ENCODE measurements at places on chromosomes 12 and 14. TPM values are rescaled to one million over a fixed set of nuclear protein-coding genes. Genes with fewer than 3 reads are reported as not detected.

Gene TMEM121
- 0.65 TPM for total RNA-seq

Gene INSM2
- total RNA-seq = 0.08 TPM

Gene GAS2L3
- 6.8 TPM for total RNA-seq

Gene RAPGEF3
- total RNA-seq = 44.1 TPM

DNA sequence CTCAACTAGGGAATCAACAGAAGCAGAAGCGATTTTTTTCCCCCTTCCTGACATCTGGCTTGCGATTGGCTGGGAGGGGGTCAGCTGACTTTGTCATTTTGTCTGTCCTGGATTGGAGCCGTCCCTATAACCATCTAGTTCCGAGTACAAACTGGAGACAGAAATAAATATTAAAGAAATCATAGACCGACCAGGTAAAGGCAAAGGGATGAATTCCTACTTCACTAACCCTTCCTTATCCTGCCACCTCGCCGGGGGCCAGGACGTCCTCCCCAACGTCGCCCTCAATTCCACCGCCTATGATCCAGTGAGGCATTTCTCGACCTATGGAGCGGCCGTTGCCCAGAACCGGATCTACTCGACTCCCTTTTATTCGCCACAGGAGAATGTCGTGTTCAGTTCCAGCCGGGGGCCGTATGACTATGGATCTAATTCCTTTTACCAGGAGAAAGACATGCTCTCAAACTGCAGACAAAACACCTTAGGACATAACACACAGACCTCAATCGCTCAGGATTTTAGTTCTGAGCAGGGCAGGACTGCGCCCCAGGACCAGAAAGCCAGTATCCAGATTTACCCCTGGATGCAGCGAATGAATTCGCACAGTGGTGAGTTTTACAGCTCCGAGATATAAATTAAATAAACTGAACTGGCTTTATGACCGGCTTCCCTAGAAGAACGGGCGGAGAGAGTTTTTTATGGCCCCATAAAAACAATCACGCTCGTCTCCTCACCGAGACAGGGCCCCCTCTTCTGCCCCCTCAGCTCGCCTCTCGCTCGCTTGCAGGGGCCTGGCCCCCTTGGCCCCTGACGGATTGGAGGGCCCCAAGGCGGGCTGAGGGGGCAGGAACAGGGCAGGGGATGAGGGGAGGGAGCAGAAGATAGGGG is at the start of gene HOXC6:
Gene HOXC6, plus strand, starts transcription at position 127 of the 888 bp plus-strand sequence. Its CDS starts 82 bp downstream, at position 209.
- DNase-seq = peak; percentile 59

GRCh38 chr14:40414386-40414785 is 982.2 kb upstream of the FBXO33 start:
- no peak for DNase-seq

GRCh38 chr14:104705340-104706047 is 16.1 kb downstream of the INF2 start:
- no peak for DNase-seq

DNA sequence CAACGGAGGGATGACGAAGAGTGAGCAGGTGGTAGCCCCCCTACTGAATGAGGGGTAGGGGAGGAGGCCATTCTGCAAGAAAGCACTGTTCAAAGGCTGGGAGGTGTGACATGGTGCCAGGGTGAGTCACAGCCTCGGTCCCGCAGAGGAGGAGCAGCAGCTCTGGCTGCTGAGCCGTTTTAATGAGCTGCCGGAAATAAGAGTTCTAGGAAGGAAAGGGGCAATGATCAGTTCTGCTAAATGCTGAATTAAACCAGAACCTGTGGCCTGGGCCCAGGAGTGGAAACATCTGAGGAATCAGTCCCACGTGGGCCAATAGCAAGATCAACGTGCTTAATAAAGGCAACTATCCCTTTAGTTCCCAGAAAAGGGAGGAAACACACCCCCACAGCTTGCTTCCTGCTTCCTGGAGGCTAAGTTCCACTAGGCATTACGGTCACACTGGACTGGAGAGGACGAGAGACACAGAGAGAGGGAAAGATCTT is 3.6 kb downstream of the ABCD4 start:
- DNase-seq = peak; percentile 34

DNA sequence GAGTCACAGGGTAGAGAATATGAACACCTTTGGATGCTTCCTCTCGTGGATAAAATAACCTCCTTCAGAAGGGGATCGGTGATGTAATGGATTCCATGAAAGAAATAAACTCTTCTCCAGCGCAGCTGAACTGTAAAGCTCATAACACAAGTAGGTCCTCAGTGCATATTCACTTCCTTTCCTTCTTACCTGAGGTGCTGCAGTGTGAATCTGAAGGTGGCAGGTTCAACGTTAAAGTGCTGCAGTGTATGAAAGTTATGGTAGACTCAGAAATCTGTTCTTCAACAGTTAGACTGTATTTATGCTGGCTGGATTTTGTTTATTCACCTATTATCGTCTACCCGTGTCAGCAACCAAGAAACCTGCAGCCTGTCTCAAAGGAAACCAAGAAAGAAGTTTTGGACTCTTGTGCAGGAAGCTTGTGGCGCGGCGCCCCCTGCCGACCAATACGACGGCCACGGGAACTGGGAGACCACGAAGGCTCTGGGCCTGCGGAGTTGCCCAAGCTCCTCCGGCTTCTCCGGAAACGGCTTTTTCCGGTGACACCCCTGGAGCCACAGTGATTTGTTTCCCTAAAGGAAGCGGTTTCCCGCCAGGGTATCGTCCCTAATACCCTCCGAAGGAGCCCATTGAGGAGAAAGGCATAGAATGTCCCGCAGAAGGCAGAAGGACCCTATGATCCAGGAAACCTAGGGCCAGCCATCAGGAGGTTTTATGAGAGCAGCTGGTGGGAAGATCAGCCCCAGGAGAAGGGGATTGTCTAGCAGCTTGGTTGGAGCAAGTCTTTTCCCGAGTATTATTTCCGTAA is 17.6 kb upstream of the RNASE3 start:
- DNase-seq = peak; percentile 56

- DNase-seq = no peak
Measured at GRCh38 chr12:70719071-70719470, 81.8 kb upstream of the PTPRB start.

DNA sequence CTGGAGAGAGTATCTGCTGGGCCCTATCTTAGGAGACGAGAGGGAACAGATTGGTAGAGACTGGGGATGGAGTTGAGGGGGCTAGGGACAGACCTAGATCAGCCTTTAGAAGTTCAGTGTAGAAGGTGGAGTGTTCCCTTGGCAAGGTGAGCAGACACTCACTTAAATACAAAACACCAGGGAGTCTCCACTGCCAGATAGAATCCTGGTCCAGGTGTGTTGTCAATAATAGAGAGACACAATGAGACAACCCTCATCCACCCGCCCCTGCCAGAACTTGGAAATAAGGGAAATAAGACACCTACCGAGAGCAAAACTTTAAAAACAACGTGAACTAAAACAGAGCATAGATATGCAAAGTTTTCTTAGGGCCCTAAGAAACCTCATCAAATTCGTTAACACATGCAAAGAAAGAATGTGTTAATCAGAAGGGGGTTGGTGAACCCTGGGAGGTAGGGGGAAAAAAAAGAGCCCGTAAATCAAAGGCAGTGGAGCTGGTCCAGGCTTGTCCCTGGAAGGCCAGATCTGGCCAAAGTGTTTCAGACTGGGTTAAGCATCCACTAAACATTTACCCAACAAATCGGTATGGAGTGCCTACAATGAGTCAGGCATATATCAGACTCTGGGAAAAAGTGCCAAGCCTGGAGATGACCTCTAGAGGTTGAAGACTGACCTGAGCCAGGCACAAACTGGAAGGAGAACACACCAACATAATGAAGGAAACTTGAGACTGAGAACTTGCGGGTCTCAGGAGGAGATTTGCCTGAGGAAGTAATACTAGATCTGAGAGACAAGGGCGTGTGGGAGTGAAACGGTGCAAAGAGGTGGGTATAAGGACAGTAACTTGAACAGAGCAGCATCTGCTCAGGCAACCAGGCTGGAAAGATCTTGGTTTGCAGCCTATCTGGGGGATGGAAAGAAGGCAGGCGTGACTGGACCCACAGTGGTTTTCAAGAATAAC is 37.0 kb upstream of the OTX2 start:
- DNase-seq = no peak

- DNase-seq = no peak
Measured at GRCh38 chr14:22713631-22713950, 52.9 kb upstream of the OXA1L start.

- DNase-seq = no peak
Measured at GRCh38 chr14:69886453-69887242, 7.4 kb downstream of the SMOC1 start.

DNA sequence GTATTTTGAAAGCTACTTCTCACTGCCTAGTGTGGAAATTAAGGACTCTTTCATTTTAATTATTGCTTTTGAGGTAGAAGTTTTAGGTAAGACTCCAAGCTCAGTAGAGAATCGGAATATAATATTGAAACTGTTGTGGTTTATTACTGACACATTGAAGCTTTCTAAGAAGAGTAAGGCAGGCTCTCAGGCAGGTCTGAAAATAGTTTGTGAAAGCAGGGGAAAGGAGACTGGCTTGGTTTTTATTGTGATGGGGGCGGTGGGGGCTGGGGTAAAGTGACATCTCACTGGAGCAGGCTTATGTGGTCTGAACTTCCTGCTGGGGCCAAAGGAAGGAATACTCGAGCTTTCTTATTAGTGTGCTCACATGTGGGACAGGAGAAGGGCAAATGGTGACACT is 79.5 kb downstream of the OTOGL start:
- DNase-seq = no peak

GRCh38 chr14:99562856-99563748 is 40.9 kb downstream of the CCDC85C start:
- DNase-seq = peak; percentile 84

DNA sequence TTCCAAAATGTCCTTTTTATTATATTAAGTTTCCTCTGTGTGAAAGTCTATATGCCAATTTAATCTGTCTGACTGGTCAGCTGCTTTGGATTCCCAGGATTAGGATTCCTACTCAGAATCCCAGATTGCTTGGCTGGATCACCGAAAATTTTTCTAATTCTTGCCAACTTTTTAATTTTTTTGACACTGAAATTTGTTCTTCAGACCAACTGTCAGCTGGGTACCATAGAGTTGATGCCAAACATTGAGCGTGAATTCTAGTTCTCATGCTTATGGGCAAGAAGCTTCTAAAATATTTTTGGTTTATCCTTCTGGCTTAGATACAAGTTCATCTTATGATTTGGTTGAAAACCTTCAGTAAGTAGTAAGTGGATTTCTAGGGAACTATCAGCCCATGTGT is 1611.4 kb upstream of the FLRT2 start:
- DNase-seq = no peak

- peak; percentile 34 for DNase-seq
Measured at GRCh38 chr12:53380794-53381730, 1.1 kb downstream of the SP1 start.

GRCh38 chr12:118136559-118137003 is 657 bp downstream of the PEBP1 start:
- DNase-seq = peak; percentile 26

DNA sequence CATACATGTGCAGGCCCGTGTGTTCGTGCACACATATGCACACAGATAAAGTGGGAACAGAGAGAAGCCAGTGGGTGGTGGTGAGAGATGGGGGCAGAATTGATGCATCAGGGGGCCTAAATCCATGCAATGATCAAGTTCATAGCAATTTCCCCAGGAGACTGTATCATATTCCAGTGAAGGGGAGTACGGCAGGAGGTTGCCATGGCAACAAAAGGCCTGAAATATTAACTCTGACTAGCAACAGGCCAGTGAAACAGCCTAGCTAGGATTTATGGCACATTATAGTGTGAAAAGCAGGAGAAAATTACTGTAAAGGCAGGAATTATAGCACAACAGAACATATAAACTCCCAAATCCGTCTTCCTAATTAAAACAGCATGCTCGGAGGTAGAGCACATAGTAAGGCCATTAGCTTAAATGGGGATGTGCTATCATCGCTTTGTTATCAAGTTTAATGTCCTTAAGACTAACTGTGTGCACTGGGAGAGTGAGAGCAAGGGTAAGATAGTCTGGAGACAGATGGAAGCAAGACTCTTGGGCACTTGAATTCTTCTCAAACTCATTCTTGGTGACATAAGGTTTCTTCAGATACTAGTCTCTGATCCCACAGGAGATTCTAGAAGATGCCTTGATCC is 806.3 kb downstream of the DIO2 start:
- DNase-seq = no peak

DNA sequence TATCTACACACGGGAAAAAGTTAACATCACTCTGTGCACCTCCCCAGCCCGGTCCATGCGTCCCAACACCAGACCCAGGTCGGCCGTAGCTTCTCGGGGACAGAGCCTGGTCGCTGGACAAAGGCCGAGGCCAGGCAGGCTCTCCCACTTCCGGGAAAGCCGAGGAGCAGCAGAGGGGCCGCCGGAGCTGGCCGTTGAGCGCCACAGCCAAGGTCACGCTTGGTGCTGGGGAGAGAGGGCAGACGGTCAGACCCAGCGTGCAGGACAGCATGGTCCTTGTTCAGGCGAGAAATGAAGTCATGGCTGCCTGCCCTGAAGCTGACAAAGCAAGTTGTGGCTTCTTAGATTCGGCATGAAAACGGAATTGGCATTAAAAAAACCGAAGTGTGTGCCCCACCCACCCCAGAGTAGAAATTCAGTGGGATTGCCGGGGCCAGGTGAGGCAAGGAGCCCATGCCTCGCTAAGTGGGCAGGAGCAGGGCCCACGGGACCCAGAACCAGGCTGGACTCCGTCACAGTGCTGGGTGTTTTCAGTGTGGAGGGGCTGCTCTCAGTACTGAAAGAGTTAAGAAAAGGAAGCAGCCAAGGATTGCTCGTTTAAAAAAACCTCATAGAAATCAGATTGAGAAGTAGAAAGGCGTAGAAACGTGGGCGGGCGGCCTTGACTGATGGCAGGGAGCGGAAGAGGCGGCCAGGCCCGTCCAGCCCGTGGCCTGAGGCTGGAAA is 4.3 kb downstream of the ARL6IP4 start:
- DNase-seq = no peak

Data from HT-29 (cell line).